Activated CD4-positive, alpha-beta T cell treated with anti-CD3 and anti-CD28 coated beads, Interleukin-2, amount 10 ng/mL, durations not matched to agents 24 days and 14 days (primary cell): ENCODE measurements at places on chromosomes 2 and 18. TPM values are rescaled to one million over a fixed set of nuclear protein-coding genes. Genes with fewer than 3 reads are reported as not detected.

DNA sequence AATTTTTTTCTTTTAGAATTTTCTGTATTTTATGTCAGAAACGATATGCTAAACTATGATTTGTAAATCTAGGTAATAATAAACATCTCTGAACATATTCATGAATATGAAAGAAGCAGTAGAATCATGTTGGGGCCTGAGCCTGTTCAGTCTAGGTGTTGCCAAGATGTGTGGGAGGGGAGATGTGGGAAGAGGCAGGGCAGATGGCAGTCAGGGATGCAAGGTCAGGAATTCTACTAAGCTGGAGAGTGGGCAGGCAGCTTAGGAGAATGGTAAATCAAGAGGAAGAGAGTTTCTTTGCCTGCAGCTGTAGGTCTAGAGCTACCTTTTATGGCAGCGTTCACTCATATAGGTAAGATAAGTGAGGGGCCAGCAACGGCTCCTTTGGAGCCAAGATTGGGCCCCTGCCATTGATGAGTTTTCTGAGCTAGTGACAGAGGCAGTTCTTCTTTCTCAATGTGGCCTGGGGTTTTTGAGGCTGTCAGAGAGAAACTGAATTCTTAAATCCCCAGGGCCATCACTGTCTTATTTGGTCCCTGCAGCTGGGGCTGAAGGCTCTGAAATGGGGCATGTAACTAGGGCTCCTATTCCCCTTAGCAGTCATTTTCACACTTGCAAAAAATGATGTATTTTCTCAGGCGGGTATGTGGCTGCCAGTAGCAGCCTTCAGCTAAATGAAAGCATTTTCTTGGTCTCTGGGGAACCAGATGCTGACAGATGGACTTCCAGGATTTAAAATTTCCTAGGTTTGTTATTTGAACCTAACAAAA is 232.8 kb downstream of the PIK3C3 start:
- H3K36me3 ChIP-seq, result no peaks in the 10 kb centered on the region
- H3K27me3 ChIP-seq, result peaks cover 2% of the 10 kb centered on the region
- no peaks in the 10 kb centered on the region for H3K4me1 ChIP-seq
- no peak overlapping the region for H3K4me3 ChIP-seq

- peaks cover 3% of the 10 kb centered on the region for H3K27me3 ChIP-seq
- no peaks in the 10 kb centered on the region for H3K36me3 ChIP-seq
- H3K27ac ChIP-seq, result no peak overlapping the region
- no peak for DNase-seq
These were observed 253.8 kb downstream of the TNS1 start for GRCh38 chr2:217749008-217749407.

GRCh38 chr18:6058941-6059340 is 163.6 kb upstream of the TMEM200C start:
- H3K4me1 ChIP-seq, result no peaks in the 10 kb centered on the region
- no peak overlapping the region for H3K27ac ChIP-seq
- no peaks in the 10 kb centered on the region for H3K36me3 ChIP-seq
- DNase-seq, result no peak
- no peak overlapping the region for H3K4me3 ChIP-seq

The HIBCH gene
- total RNA-seq, result 26.7 and 29.1 TPM in 2 replicates
